ENCODE measurements at places on chromosomes 13 and 19. TPM values are rescaled to one million over a fixed set of nuclear protein-coding genes. Genes with fewer than 3 reads are reported as not detected.
A peak's percentile ranks its signal among the peaks of the same experiment; 100 is the strongest.

DNA sequence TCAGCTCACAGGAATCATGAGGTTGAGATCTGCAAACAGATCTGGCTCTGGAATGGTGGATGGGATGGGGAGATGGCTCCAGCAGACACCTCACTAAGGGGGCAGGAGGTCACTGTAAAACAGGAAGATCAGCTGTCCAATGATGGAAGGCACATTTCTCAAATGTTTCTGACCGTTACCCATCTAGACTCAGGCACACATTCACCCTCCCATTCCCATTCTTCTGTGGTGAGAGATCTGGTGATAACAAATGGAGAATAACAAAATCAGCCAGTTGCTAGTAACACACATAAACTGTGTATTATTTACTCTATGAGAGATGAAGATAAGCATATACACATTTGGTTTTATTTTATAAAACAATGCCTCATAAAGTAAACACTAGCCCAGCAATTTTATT is 235.9 kb downstream of the TSHZ3 start:
- DNase-seq: peak; percentile 55

GRCh38 chr13:93953841-93954240 is 525.6 kb downstream of the DCT start:
- no peak for DNase-seq

- no peak for DNase-seq
Observed at GRCh38 chr13:43143591-43143990, 120.2 kb downstream of the DNAJC15 start.

- DNase-seq: no peak
Observed at GRCh38 chr19:4536798-4537197, 1.8 kb upstream of the PLIN5 start.

DNA sequence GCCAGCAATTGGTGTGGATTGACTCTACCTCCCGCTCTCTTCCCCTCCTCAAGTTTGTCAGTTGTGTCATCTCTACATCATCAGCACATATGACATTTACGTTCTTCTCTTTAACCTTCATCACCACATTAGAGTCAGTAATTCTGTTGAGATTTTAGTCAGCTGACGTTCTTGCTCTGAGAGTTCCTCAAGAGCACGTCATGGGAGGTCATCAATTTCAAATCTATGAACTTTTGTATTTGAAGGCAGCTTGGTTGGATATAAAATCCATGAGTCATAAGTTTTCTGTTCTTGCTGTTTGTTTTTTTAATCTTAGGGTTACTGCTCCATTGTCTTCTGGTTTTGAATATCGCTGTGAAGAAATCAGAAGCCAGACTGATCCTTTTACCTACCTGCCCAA is 21.8 kb upstream of the ARGLU1 start:
- DNase-seq: no peak

GRCh38 chr13:26604784-26605545 is 47.5 kb downstream of the WASF3 start:
- no peak for DNase-seq

DNA sequence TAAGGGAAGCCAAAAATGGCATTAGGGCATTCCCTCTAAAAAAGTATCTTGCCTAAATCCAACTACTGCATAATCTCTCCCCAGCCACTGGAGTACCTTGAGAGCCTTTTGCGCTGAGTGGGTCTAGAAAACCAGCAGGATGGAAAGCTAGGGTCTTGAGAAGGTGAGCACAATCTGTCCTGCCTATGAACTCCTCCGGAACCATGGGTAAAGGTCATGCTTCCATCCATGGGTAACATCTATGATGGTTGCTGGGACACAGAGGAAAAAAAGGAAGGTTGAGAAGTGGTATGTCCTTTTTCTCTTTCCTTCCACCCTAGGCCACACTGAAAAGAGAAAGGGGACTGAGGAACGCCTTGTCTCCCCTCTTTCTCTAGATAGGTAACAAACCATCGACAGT is 52.4 kb downstream of the ZNF676 start:
- peak; percentile 3 for DNase-seq

DNA sequence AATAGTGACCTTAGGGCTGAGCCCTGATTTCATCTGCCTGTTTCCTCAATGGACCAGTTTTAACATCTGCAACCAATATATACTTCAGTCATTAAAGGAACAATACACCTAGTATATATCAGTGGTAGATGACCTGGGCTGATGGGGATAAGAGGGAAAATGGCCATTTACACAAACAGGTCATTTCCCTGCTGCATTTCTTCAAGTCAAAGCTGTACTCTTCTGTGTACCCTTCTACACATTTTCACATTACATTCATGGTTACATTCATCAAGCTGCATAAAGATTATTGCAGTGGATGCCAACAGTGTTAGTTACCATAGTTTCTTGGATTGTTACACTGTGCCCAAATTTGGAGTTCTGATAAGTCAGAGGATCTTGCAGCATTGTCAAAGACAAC is 81.2 kb upstream of the RAP2A start:
- DNase-seq: no peak

DNA sequence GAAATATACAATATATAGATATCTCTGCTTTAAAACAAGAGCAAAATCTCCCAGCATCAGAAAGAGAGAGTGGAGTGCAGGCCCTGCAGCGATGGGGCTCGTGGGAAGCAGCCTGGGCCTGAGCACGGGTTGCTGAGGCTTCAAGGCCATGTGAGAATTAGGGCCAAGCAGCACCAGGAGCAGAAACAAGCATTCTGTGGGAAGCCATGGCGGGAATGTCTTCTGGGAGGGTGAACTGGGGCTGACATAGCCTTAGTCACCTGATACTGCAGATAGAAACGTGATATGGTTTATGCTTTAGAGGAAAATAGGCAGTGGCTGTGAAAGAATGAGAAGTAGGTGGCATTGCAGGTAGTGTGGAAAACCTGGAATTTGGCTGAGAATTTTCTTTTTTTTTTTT is 472.3 kb downstream of the IRS2 start:
- no peak for DNase-seq

- no peak for DNase-seq
Observed at GRCh38 chr13:20512042-20512683, 13.5 kb downstream of the CRYL1 start.

- DNase-seq: no peak
Observed at GRCh38 chr13:84658491-84659358, 776.5 kb upstream of the SLITRK1 start.

DNA sequence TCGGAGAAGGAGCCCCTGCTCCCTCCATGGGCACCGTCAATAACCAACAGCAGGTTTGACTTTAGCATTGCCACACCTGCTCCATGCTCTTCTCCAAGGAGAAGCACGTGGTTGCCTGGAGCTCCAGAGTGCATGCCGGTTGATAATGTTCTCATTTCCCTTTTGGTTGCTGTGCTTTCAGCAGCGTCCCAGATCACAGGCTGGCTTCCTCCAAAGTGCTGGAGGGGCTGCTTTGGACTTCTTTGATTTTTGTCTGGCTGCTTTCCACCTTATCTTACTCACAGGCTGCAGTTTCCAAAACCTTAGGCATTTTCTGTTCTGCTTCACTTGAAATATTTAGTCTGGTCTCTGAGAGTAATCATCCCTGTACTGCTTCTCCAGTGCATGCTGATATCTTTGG is 123.8 kb upstream of the IRS2 start:
- DNase-seq: no peak

Gene HS6ST3
- total RNA-seq: not detected

Gene OR7G1
- not detected for total RNA-seq

Gene LILRB5
- total RNA-seq: not detected

Gene ZNF491
- total RNA-seq: not detected

Gene ZNF625
- 14.5 TPM for total RNA-seq

Gene C13orf42
- total RNA-seq: not detected

Gene ZNF578
- not detected for total RNA-seq
